ENCODE measurements at places on chromosomes 13 and 19.

DNA sequence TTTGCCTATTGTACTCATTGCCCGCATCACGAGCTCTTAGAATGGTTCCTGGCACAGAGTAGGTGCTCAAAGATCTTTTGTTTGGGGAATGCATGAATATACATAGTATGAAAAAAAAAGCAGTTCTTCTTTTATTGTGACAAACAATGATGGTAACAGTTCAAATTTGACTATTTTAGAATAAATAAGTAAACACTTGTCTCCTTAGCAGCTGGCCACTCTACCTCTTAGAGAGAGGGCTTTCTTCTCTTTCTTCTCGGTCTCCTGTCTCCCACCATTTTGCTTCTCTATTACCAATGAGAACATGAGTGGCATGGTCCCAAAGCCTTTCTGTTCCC, 639 bp upstream of the SLAIN1 start:
- DNase-seq: no peak

- DNase-seq: no peak
Observed at GRCh38 chr19:41939861-41940730, 11.8 kb upstream of the ERFL start.

DNA sequence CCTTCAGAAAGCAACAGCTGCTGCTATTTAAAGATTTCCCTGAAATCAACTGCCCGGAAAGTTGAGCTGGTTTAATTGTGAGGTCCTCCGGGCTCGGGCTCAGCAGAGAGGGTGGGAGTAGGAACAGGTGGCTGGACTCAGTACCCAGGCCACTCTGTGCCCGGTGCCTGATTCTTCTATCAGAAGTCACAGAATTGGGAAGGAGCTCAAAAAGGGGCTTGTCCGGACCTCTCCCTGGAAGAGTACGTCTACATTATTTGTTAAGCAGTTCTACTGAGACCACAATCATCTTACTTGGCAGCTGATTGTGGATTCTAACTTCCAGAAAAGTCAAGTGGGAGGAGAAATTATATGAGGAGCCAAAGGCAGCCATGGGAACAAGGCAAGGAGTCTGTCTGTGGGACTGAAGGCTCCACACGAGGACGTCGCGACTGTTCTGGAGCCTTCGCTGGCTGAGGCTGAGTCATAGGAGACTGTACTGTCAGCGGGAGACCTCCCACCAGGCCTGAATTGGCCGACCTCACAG, 91.7 kb upstream of the ANKRD10 start:
- no peak for DNase-seq

DNA sequence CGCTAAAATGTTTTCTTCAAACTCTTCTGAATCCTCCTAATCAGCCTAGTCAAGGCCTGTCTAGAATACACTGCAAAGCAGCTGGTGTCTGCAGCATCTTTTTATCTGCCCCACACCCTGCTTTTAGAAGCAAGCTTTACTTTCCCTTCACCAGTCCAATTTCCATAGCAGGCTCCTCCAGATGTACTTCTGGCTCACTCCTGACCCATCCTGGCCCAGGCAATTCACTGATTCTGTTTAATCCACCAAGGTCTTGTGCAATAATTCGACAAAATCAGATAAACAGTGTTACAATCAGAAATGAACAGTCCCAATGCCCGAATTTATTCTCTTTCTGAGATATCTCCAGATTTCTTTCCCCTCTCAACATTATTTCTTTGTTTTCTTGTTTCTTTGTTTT, 415.2 kb upstream of the SGCG start:
- no peak for DNase-seq

- DNase-seq: no peak
Observed at GRCh38 chr13:34750078-34750931, 191.8 kb upstream of the NBEA start.

- DNase-seq: peak; percentile 43
Observed at GRCh38 chr19:36115453-36116343, at the start of gene TBCB. TSS of gene TBCB (plus strand) at chr19:36115468. CDS start at chr19:36115561, 93 bp downstream.

DNA sequence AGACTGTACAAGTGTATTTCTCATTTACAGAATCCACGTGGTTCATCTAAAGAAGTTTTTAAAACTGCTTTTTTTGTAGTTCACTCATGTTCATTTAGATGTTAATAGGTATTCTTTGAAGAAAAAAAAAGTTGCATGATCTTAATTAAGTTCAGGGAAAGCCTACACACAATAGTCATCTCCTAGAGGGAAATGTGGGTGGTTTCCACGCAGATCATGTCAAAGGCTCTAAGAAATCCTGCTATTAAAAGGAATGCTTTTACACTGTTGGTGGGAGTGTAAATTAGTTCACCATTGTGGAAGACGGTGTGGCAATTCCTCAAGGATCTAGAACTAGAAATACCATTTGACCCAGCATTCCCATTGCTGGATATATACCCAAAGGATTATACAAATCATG, 312.3 kb downstream of the GPC5 start:
- no peak for DNase-seq

DNA sequence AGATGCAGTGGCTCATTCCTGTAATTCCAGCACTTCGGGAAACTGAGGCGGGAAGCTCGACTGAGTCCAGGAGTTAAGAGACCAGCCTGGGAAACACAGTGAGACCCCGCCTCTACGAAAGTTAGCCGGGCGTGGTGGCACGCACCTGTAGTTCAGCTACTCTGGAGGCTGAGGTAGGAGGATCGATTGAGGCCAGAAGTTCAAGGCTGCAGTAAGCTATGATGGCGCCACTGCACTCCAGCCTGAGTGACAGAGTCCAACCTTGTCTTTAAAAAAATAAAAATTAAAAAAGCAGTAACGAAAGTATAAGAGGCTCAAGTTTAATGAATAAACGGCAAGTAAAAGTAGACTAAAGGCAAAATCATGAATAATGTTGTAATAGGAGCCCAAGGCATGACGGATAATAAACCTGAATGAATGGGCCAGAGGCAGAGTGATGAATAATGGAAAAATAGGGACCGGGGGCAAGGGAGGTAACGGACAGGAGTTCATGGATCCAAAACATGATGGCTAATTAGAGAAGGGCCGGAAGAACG, 1.2 kb upstream of the TOMM40 start:
- DNase-seq: no peak

DNA sequence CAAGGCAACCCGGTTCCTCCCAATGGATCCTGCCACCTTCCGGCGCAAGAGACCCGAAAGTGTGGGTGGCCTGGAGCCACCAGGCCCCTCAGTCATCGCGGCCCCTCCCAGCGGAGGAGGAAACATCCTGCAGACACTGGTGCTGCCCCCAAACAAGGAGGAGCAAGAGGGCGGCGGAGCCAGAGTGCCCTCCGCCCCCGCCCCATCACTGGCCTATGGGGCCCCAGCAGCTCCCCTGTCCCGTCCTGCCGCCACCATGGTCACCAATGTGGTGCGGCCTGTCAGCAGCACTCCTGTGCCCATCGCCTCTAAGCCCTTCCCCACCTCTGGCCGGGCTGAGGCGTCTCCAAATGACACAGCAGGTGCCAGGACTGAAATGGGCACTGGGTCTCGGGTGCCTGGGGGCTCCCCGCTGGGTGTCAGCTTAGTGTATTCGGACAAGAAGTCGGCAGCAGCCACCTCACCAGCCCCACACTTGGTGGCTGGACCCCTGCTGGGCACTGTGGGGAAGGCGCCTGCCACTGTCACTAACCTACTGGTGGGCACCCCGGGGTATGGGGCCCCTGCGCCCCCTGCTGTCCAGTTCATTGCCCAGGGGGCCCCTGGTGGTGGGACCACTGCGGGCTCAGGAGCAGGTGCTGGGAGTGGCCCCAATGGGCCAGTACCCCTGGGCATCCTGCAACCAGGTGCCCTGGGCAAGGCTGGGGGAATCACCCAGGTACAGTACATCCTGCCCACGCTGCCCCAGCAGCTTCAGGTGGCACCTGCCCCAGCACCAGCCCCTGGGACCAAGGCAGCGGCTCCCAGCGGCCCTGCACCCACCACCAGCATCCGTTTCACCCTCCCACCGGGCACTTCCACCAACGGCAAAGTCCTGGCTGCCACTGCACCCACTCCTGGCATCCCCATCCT, 11.2 kb upstream of the PRR19 start:
- DNase-seq: peak; percentile 49

GRCh38 chr13:79659121-79659521, 178.2 kb downstream of the NDFIP2 start:
- no peak for DNase-seq

- DNase-seq: no peak
Observed at GRCh38 chr13:34038541-34039068, 220.7 kb downstream of the RFC3 start.

DNA sequence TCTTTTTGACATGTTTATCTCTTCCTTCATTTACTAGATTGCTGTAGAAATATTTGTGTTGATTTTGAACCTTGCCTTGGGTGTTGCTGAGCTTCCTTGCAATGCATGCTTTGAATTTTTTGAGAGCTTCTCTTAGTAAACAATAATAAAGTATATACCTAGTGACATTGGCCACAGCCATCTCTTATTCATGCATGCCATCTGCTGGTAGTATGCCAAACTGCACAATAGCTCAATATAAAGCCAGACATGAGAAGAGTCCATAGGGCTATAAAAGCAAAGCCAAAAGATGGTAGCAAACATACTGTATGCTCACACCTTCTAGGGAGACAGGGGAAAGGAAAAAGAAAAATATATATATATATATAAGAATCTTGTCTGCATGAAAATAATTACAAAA, 18.9 kb upstream of the ZSCAN5A start:
- DNase-seq: peak; percentile 72

DNA sequence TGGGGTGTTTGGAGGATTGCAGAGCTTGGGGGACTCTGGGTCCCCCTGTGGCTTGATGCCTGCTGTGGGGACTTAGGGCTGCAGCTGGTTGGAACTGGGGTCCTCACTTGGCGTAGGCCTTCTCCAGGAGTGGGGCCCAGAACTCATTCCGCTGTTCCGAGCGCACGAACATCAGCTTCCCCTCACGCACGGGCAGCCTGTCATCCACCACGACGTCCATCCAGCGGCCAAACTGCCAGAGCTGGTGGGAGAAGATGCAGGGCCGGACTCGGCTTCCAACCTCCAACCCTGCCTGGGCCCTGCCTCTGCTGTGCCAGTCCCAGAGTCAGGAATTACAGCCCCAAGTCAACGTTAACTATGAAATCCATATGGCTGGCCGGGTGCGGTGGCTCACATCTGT, 2.6 kb downstream of the CAPN12 start:
- DNase-seq: no peak

DNA sequence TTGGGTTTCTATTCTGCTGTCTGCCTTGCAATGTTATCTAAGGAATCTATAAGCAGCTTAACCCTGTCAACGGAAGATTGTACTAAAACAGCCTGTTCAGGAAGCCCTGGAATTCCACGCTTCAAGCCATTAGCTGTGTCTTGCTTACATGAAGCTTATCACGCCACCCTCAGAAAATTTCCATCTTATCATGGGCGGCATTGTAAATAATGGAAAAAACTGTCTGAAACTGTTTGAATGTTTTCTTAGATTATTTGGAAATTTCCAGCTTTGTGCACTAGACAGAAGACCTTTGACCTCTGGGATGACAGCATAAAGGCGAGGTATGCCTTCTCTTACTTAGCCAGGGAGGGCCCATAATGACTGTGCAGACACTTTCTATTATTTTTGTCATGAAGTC, 319.7 kb downstream of the KCNRG start:
- no peak for DNase-seq

GRCh38 chr13:94329754-94330551, 149.5 kb downstream of the DCT start:
- peak; percentile 85 for DNase-seq

DNA sequence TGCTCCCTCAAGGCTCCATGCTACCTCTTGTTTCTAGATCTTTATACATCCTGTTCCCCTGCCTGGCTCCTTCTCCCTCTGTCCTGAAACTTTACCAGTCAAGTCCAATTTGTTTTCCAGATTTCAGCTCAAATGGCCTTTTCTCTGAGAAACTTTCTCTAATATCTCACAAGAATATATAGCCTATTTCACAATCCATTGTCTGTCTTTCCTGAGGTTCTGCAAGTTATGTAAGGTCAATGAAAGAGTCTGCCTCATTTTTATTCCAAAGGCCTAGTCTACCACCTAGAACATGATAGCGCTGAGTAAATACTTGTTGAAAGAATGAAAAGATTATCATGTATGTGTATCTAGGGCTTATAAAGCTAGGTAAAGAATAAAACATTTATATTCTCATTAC, 348.8 kb downstream of the SPRY2 start:
- no peak for DNase-seq

GRCh38 chr13:107867701-107868661, 347.4 kb downstream of the LIG4 start:
- DNase-seq: no peak

DNA sequence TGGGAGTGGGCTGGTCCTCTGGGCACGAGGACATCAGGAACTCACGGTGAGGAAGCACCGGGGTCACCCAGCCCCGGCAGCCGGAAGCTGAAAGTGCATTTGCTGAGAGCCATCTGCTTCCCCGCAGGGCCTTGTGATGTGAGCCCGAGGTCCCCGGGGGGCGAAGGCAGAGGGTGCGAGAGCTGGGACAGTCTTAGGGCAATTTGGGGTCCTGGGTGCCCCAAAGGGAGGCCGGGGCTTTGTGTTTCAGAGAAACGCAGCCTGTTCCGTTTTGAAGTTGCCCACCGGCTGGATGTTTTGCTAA, 4.8 kb downstream of the F2RL3 start:
- DNase-seq: no peak

GRCh38 chr19:29965492-29965891, 23.5 kb downstream of the URI1 start:
- DNase-seq: peak; percentile 26

- DNase-seq: no peak
Observed at GRCh38 chr13:75779393-75779792, 143.3 kb downstream of the LMO7 start.

- no peak for DNase-seq
Observed at GRCh38 chr19:48968813-48969218, 3.7 kb downstream of the FTL start.

DNA sequence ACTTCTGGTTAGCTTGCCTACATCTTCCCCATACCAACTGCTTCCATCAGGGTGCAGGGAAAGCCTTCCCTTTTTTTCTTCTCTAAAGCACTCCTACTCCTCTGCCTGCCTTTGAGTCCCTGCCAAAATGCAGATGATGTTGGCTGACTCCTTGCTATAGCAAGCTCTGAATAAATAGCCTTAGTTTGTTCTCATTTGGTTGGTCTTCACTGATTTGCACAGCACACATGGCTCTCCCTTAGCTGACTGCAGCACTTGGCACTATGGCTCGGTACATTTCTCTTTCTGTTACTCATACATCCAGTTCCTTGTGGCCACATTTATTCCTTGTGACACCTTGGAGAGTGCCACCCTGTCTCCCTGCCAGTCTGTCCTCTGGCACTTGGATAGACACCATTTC, 249.8 kb downstream of the DCLK1 start:
- no peak for DNase-seq

DNA sequence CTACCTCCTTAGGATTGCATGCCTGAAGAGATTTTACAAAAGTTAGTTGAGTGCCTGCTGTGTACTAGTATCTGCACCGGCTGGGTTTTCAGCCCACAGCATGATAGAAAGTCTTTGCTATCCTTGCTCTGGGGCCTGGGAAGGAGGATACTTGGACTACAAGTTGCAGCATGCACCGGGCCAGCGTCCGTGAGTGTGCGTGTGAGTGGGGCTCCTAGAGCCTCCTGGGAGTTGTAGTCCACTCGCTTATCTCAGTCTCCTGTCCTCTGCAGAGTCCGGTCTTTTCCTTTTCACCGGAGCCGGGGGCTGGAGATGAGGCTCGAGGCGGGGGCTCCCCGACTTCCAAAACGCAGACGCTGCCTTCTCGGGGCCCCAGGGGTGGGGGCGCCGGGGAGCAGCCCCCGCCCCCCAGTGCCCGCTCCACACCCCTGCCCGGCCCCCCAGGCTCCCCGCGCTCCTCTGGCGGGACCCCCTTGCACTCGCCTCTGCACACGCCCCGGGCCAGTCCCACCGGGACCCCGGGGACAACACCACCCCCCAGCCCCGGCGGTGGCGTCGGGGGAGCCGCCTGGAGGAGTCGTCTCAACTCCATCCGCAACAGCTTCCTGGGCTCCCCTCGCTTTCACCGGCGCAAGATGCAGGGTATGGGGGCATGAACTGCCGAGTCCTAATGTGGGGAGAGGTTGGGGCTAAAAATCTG, 20.6 kb downstream of the BRSK1 start:
- DNase-seq: peak; percentile 68

All from RKO (cell line).